ENCODE measurements at places on chromosomes 7 and 10. TPM values are rescaled to one million over a fixed set of nuclear protein-coding genes. Genes with fewer than 3 reads are reported as not detected.
A peak's percentile ranks its signal among the peaks of the same experiment; 100 is the strongest.

- H3K4me1 ChIP-seq, result no peaks in the 10 kb centered on the region
- no peaks in the 10 kb centered on the region for H3K27me3 ChIP-seq
- peak overlapping the region; percentile 26 for H3K27ac ChIP-seq
- H3K36me3 ChIP-seq, result no peaks in the 10 kb centered on the region
- peak overlapping the region; percentile 34 for H3K4me3 ChIP-seq
Measured at GRCh38 chr10:62637249-62638061, 167.1 kb upstream of the ADO start.

DNA sequence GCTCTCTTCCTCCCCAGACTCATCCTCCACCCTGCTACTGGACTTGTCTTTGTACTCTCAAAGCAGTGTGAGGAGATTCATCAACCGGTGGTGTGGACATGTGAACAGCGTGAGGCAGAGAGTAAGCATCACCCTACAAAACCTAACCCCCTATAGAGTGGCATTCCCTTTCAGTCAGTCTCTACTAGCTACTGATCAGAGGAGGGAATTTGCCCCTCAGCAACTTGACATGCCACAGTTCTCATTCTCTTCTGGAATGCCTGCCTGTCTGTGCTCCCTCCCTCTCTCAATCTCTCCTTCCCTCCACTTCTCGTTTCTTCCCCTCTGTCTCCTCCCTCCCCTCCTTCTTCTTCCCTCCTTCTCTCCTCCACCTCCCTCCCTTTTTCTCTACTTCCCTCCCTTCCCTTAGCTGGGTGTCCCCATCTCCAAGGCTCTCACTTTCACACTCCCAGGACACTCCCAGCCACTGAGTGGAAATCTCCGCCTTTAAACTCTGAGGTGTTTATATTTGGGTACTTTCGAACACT, 24.6 kb downstream of the H2AZ2 start:
- no peak overlapping the region for H3K4me3 ChIP-seq
- H3K4me1 ChIP-seq, result no peaks in the 10 kb centered on the region
- no peaks in the 10 kb centered on the region for H3K27me3 ChIP-seq
- H3K27ac ChIP-seq, result no peak overlapping the region
- no peak for DNase-seq

DNA sequence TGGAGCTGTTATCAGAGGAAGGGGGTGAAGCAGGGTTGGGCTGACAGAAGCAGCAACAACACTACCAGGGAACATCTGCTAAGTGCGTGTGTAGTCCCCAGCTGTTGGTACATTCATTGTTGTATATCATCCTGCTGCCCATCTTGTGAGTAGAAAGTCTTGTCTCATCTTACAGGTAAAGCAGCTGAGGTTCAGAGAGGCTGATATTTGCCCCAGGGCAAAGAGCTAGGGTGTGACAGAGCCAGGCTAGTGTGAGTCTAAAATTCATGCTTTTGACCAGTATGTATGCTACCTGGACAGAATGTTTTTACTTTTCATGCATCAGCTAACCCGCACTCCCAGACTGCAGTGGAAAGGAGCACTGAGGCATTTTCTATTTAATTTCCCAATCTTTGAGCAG, 221.6 kb downstream of the STK31 start:
- no peak for DNase-seq
- no peaks in the 10 kb centered on the region for H3K36me3 ChIP-seq
- H3K27ac ChIP-seq, result no peak overlapping the region
- no peaks in the 10 kb centered on the region for H3K27me3 ChIP-seq
- H3K4me3 ChIP-seq, result no peak overlapping the region
- no peaks in the 10 kb centered on the region for H3K4me1 ChIP-seq

DNA sequence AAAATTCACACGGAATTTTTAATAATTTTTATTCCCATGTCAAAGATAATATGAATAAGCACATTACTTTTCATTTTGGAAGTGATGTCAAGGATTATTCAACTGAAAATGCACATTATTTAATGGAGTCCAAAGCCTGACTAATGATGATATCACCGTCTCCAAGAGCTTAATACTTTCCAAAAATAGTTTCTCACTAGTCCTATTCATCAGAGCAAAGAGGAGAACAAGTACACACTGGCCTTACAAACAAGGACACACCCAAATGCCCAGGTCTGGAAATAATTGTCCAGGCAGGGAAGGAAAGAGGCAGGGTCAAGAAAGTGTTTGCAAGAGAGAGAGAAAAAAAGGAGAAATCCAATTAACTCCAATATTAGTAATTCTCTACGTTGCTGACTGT, 216.8 kb upstream of the CCDC6 start:
- H3K4me3 ChIP-seq, result no peak overlapping the region
- peak overlapping the region; percentile 75 for H3K27ac ChIP-seq
- no peaks in the 10 kb centered on the region for H3K27me3 ChIP-seq

DNA sequence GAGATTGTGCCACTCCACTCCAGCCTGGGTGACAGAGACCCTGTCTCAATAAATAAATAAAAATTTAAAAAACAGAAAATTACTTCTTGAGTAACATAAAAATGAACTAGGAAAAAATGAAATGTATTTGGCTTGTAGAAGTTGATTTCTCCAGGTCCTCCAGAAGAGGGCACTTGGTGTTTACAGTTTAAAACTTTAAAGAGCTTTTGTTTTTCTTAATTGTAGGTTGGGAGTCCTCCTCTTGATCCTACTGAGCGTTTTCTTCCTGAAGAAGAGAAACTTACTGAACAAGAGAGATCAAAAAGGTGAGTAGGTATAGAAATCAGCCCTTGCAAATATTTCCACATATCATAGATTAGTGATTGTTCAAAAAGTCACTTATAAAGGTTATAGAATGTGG, 16.2 kb downstream of the KIFBP start:
- H3K4me3 ChIP-seq, result no peak overlapping the region
- no peak for DNase-seq
- H3K36me3 ChIP-seq, result no peaks in the 10 kb centered on the region
- H3K4me1 ChIP-seq, result no peaks in the 10 kb centered on the region
- H3K27ac ChIP-seq, result no peak overlapping the region

Gene TMEM270
- not detected for total RNA-seq
